Activated CD4-positive, alpha-beta memory T cell treated with anti-CD3 and anti-CD28 coated beads for 36 hours (primary cell): ENCODE measurements at places on chromosomes 2 and 18.

- DNase-seq: no peak
Observed at GRCh38 chr2:510839-511238, 166.4 kb downstream of the TMEM18 start.

DNA sequence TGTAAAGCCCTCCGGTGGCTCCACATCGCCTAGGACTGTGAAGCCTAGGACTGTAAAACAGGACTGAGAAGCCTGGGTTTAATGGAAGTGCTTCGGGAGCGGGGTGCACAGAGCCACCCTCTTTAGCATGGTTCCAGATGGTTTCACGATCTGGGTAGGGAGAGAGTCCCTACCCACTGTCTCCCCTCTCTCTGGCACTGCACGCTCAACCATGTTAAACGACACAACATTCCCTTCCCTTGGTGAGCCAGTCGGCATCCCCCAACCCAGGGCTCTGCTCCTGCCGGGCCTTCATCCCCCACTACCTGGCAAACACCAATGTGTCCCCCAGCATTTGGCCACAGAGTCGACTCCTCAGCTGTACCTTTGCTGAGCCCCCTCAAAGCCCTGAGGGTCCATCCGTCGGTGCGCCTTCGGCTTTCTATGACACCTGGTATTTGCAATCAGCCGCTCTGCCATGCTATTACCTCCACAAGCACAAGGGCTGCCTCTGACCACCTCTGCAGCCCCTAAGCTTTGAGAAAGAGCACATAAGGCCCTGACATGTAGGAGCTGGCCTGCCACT, 1.1 kb downstream of the COPS9 start:
- DNase-seq: no peak

DNA sequence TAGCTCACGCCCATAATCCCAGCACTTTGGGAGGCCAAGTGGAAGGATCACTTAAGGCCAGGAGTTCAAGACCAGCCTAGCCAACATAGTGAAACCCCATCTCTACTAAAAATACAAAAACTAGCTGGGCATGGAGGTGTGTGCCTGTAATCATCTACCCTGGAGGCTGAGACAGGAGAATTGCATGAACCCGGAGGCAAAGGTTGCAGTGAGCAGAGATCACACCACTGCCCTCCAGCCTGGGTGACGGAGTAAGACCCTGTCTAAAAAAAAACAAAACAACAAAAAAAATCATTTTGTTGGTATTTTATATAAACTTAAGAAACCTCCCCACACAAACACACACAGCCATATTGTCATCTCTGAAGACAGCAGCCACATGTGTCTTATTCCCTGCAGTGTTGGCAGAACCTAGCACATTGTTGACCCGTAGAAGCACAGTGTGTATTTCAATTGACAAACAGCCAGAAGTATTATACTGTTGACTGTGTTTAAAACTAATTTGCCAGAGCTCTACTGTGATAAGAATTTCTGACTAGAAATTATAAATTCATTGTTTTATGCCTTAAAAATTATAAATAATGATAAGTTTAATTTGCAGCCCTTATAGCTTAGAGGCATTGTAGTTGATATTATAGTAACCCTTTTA, 68.1 kb downstream of the DNAJC10 start:
- no peak for DNase-seq

DNA sequence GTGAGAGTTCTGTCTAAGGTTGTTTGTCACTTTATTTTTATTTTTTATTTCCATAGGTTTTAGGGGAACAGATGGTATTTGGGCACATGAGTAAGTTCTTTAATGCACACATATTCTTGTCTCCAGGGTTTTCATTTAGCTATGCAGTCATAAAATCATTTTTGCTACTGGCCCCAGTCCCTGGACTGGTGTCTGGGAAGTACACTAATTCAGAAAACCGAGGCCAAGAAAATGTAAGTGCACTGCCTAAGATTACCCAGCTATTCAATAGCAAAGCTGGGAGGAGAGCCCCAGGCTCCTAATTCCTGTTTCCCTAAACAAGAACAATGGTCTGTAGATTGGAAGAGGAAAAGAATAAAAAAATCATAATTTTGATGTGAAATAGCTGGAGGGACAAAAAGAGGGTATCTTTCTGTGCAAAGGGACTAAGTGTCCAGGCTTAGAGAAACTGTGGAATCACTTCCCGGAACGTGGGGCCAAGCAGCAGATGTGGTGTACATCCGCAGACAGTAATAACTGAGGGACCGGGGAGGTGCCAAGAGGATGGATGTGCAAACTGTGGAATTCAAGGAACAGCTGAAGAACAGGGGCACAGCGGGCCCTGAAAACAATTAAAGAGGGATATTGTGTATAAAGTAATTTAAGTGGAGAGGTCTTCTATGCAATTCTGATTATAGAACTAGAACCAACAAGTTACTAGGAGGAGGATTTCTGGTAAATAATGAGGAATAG, 236.3 kb downstream of the ACKR3 start:
- no peak for DNase-seq

GRCh38 chr2:224109751-224110150, 70.7 kb upstream of the SERPINE2 start:
- DNase-seq: no peak

DNA sequence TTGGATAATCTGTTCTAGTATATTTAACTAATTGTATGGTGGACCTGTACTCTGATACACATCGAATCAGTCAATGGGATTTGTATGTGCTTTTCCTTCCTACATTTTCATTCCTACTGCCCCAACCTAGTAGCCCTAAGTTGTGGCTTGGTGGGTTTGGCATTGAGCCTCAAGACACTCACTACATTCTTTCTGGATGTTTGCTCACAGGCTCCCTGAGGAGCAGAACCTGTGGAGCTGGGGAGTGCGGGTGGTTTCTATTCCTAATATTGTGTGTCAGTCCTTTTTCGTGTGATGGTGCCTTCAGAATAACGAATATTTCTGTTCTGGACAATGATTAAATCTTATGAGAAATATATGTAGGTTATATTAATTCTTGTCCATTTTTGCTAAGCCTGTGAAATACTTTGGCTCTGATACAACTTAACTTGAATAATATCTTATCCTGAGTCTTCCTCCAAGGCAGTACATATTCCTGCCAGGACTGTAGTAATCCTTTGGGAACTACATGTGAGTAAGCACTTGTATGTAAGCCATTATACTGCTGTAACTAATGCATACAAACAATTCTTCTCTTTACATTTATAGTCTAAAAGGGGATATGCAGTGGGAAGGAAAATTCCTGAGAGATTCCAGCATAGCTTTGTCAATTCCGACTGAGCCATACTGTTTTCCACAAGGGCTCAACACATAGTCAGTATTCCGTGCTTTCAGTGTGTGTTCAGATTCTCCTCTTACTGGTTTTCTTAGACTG, 150.6 kb downstream of the AGPS start:
- DNase-seq: no peak
